Lung microvascular endothelial cell (primary cell): ENCODE measurements at places on chromosomes 11 and 22. TPM values are rescaled to one million over a fixed set of nuclear protein-coding genes. Genes with fewer than 3 reads are reported as not detected.

DNA sequence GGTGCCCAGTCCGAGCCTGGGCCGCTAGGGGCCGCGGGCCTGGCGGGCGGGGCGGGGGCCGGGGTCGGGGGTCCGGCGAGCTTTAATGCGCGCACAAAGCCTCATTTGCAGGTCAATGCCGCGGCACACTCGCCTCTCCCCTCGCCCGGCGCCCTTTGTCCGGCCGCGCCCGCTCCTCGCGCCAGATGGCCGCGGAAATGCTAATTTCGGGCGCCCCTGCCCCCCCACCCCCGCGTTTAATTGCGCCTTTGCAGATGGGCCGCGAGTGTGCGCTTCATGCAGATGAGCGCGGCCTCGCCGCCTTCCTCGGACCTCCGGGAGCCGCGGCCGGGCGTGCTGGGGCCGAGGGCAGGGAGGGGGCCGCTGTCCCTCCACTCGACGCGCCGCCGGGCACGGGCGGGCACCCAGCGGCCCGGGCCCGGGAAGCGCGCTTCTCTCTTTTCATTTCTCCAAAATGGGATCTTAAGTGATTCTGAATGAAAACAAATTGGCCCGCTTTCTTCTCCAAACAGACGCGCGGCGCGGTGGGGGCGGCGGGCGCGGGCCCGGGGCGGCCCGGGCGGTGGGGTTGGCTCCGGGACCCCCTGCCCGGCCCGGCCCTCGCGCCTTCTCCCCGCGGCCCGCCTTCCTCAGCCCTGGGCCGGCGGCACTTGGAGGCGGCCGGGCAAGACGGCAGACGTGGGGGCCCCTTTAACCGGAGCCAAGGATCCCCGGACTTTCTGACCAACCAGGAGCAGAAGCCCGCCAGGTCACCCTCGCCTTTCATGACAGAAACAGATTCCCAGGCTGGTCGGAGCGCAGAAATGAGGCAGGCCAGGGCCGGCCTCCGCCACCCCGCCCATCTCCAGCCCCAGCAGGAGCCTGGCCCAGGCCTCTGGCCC, 22.9 kb downstream of the CDKN1C start:
- DNase-seq = no peak

GRCh38 chr11:122882189-122882856, at the start of gene JHY:
JHY (plus strand) TSS chr11:122882759; CDS start chr11:122885850, 3,091 bp downstream.
- no peak for DNase-seq

DNA sequence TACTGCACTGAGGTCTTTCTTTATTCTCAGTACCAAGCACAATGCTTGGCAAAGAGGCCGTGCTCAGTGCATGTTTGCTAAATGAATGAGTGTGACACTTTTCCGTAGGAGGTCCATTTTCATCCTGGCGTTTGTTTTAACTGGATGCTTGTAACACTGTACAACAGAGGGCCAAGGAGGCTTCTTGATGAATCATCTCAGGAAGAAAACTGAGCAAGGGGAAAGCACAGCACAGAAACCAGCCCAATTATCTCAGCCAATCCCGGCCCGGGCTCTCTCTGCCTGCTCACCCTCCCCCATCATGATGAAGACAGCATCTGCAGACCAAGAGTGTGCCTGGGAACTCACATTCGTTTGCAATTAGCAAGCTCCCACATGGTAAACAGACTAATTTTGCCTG, 570.3 kb downstream of the OPCML start:
- DNase-seq = no peak

DNA sequence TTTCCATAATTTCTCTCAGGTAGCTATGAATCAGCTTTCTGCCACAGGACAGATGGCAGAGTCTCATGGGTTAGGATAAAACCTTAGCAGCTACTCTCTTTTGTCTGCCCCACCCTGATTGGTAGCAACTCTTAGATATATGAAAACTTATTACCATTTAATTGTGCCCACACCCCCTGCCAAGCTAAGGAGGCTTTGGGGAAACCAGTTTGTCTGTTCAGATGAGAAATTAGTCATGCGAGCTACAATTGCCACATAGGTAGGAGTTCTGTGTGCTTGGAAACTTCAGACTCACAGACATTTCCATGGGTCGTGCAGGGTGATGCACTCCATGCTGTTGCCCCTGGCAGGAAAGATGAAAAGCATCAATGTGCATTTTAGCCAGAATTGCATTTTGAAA, 39.9 kb downstream of the CD44 start:
- no peak for DNase-seq

DNA sequence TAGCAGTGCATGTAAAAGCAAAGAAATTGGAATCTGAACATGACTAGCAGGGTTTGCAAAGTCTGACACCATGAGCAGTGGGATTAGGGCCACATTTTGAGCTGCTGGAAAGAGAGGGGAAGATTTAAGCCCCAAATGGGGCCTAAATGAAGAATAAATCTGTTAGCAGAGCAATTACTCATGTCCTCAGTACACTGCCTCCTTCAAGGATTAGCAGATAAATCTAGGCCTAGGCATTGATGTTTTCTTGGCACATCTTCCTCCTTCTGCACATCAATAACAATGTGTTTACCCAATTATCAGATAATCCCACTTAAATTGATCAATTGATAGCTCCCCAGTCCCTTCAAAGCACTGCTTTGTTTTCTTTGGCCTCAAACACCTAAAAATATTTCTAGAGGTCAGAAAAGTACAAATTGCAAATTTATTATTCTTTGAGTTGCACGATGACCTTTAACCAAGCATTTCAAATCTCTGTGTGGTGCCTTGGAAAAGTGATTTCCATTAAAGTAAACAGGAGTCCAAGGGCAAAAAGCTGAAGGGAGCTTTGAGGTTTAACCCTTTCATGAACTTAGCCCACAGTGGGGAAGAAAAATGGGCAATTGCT, 514.7 kb upstream of the CHORDC1 start:
- DNase-seq = no peak

GRCh38 chr11:56841210-56841810, 92.8 kb upstream of the OR9G4 start:
- DNase-seq = peak; percentile 70

DNA sequence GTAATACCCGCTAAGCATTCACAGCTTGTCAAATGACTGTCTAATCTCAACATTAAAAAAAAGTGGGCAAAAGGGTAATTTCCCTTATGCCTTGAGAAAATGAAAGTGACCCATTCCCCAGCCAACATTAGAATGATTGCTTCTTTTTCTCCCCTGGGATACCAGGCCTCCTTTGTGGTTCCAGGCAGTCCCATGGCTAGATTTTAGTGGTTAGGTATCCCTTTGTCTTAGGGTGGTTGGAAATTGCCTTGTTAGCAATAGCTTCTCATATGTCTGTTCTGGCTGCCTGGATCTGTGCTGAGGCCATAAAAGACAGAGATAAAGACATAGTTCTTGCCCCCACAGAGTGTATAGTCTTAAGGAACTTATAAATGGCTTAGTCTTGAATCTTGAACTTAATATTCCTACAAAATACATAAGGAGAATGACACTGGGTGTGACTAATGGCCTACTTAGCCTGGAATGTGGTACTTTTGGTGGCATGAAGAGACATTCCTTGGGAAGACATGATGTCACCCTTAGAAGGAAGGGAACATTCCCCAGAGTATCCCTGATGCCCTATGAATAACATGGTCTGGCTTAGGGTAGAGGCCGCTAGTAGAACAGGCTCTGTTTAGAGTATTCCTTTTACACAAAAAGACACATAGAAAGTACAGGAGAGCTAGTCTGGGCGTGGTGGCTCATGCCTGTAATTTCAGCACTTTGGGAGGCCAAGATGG, 90.3 kb downstream of the ZBTB16 start:
- no peak for DNase-seq

- peak; percentile 77 for DNase-seq
These were observed 878 bp downstream of the RRAS2 start for GRCh38 chr11:14357881-14358728.

GRCh38 chr11:64233913-64234586, at the start of gene VEGFB:
VEGFB (plus strand) TSS chr11:64234584; CDS start chr11:64234834, 250 bp downstream.
- peak; percentile 52 for DNase-seq

- no peak for DNase-seq
These were observed 171.4 kb upstream of the BLID start for GRCh38 chr11:122287401-122287800.

DNA sequence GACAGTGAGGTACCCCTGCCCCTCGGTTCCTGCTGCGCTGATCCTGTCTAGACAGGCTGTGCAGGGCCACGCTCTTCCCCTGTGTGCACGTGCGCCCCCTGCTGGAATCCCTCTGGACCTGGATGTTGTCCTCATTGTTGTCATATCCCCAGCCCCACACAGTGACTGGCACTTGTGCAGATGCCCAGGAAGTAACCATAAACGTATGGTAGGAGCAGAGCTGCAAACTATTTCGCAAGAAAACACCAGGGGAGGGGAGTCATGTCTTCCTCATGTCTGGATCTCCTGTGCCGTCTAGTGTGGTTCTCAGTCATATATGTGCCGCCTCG, 114.7 kb downstream of the CRYBB2 start:
- peak; percentile 68 for DNase-seq

GRCh38 chr11:132245403-132246385, 875.3 kb downstream of the NTM start:
- no peak for DNase-seq

DNA sequence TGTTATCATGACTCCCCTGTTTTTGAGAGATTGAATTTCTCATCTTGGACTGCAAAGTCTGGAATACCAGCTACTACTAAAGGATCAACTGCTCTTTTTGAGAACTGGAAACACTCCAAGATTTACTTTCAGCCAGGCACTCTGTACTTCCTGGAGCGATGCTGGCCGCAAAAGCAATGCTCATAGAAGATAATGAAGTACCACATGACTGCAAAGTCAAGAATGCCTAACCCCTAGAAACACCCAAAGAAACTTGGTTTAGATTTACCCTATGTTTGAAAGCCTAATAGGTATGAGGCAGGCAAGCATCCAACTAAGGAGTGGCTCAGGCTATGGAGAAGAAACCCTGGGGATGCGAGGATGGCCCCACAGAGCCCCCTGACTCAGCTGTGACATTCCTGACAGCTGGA, 47.7 kb upstream of the ARHGAP20 start:
- no peak for DNase-seq

- DNase-seq = peak; percentile 62
These were observed 590.0 kb downstream of the METTL15 start for GRCh38 chr11:28697920-28698827.

DNA sequence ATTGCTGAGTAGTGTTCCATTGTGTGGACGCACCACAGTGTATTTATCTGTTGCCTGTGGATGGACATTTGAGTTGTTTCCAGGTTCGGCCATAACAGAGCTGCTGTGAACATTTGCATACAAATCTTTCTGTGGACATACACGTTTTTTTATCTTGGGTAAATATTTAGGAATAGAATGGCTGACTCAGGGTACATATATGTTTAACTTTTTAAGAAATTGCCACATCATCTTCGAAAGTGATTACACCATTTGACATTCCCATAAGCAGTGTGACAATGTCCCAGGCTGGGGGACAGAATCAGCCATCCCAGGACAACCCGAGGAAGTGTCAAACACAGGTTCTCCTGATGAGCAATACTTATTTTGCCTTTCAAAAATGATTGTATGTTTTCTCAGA, 87.9 kb downstream of the OSBP2 start:
- DNase-seq = no peak

DNA sequence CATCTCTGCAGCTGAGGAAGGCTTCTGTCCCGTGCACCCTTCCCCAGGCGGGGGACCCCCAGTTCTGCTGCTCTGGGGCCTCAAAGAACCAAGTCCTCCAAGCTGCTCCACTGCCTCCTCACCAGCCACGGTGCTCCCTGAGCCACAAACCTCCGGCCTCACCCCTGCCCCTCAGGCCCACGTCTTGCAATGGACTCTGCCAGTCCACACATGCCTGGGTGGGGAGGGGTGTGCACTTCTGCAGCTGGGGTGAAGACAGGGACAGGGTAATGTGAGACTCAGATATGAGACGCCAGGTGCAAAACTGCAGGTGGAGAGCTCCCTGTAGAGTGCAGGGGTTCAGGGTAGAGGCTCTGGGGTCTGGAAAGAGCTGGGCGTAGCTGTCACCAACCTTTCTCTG, 3.2 kb upstream of the PTDSS2 start:
- DNase-seq = no peak

Gene C11orf86
- total RNA-seq = not detected in 2 replicates

Gene NXPE4
- not detected in 2 replicates for total RNA-seq

Gene DEUP1
- total RNA-seq = not detected in 2 replicates

Gene HPX
- 0.22 TPM in 1 of 2 replicates, not detected in the other for total RNA-seq

Gene NRIP3
- total RNA-seq = 0.20 and 1.5 TPM in 2 replicates

Gene LRRC74B
- not detected in 2 replicates for total RNA-seq

Gene OR6M1
- not detected in 2 replicates for total RNA-seq

Gene OR8D1
- not detected in 2 replicates for total RNA-seq

Gene RRP8
- 6.1 and 10.3 TPM in 2 replicates for total RNA-seq

Gene MAP6
- 0.20 and 0.22 TPM in 2 replicates for total RNA-seq

Gene C11orf98
- total RNA-seq = 25.5 and 37.5 TPM in 2 replicates

Gene PRR33
- not detected in 2 replicates for total RNA-seq

Gene CD3E
- total RNA-seq = not detected in 2 replicates

Gene ANGPTL5
- not detected in 2 replicates for total RNA-seq

Gene MB
- total RNA-seq = not detected in 2 replicates
